ENCODE measurements at places on chromosomes 6 and 20. TPM values are rescaled to one million over a fixed set of nuclear protein-coding genes. Genes with fewer than 3 reads are reported as not detected.

Gene KCNQ2
- 116 TPM for total RNA-seq

Gene ASIP
- total RNA-seq = not detected

Gene SYCP2L
- 4.7 TPM for total RNA-seq

Gene THBD
- total RNA-seq = 2.7 TPM

Gene DYNLT1
- 61.2 TPM for total RNA-seq

Gene ARHGAP18
- total RNA-seq = 5.6 TPM

Gene CST2
- total RNA-seq = not detected

Gene CDH22
- total RNA-seq = 3.1 TPM

Gene XKR7
- 20.0 TPM for total RNA-seq

Gene MEI4
- 0.73 TPM for total RNA-seq

Gene NKX2-4
- not detected for total RNA-seq
